ENCODE measurements at places on chromosomes 12 and 14.

- DNase-seq = peak; percentile 25
Measured at GRCh38 chr12:108468196-108468968, 46.7 kb upstream of the FICD start.

DNA sequence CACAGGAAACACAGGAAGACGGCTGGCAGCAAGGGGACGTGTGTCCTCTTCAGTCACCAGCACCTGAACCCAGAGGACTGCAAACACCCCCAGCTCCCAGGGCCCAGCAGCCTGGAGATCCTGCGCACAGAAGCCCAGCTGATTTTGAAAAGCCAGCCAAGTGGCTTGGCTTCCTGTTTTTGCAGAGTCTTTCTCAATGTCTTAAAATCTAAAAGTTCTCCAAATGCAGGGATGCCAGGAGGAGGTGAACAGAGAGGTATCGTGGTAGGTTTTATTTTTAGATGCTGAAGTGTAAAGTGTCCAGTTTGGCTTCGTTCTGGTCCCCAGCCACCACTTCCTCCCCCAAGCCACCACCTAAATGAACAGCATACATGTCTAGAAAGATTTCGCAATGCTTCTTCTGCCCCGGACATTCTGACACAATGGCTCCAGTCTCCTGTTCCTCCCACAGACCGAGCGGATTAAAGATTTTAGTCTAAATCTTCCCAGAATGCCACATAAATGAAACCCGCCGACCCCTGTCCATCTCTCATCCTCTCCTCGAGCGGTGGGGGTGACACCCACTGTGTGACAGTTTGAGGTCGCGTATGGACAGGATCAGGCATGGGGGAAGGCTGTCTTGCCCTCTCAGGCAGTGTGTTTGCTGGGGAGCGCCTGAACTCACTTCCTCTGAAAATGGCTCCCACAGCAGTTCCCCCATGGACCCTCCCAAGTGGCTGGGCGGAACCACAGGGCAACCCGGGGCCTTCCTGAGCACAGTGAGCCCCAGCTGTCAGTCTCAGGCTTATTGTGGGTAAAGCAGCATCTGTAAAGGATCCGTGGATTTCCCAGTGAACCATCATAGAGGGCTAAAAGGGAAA, 41.6 kb downstream of the ITPK1 start:
- no peak for DNase-seq

DNA sequence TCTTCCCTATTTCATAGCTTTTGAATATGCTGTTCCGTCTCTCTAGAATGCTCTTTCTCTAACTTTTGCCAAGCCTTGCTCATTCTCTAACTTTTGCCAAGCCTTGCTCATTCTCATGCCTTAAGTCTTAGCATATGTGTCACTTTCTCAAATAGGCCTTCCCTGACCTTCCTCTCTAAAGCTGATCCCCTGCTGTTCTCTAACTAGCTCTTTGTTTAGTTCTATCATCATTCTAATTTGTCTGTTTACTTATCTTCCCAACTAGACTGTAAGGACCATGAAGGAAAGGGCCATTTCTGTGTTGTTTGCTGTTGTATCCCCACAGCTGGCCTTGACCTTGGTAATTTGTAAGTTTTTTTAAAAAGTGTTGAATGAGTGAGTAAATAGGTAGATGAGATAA, 71.1 kb downstream of the ZNF641 start:
- no peak for DNase-seq

DNA sequence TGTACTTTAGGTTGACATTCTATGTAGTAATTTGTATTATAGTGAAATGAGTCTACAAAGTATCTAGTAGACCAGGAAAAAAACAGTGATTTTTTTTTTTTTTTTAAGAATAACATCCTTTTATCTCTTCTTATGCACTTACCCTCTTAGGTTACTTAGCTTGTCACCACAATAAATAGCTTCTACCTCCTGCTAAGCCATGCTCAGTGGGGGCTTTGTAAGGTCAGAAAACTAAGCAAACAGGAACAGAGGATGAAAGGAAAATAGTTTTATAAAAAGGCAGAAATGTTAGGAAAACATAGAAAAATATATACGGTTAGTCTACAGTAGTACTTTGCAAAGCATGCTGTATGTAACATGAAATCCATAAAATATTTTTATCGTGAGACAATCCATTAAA, 385.3 kb upstream of the ATXN7L3B start:
- DNase-seq = no peak

DNA sequence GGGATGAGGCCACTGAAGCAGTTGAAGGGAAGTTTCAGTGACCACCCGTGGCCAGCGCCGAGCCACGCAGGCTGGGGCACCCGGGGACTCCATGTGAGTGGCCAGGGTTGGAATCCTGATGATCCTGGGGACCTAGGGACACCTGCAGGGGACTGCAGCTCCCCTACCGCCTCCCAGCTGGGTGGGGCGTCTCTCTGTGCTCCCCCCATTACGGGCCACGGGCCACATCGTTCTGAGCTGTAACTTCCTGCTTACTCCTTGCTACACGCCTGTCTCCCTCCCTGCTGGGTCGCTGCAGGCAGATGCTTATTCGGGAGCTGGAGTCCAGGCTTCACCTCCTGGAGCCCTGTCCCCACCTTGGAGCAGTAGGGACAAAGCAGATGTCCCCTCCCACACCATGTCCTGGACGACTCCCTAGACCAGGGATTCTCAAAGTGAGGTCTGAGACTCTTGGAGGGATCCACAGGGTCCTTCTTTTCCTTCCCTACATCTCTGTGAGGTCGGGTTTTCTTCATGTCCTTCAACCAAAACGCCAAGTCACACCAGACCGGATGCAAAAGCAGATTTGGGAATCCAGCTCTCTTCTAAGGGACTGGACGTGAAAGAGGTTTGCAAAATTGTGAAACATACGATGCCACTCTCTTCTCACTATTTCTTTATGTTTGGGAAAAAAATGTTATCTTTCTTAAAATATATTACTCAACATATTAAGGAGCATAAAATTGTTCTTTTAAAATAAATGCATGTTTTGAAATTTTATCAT, 85.9 kb upstream of the NCOR2 start:
- no peak for DNase-seq

DNA sequence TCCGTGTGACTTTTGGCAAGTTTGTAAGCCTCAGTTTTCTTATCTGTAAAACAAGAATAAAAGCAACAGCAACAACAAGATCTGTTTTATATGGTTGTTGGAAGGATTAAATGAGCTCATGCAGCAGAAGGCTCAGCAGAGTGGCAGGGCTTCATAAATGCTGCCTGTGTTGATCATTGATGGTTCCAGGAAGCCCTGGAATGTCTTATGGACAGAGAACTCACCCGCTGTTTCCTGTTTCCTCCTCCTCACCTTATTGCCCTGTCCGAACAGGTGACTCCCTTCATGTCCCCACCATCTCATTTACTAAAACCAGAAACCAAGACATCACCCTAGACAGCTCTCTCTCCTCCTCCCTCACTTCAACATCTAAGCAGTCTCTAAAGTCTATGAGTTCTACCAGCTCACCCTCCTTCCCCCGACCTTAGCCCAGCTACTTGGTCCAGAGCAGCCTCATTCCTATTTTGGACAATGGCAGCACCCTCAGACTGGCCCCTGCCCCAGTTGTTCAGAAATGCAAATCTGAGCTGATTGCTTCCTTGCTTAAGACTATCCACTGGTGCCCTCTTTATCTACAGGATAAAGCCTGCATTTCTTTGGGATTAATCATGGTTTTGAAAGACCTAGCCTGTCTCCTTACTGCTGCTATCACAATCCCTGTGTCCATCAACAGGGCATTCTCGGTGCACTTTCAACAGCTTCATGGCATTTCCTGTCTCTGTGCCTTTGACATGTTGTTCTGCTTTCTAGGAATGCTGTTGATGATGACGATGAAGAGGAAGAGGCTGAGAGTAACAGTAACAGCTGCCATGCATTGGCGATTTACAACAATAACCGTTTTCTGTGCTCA, 21.4 kb upstream of the GSG1 start:
- DNase-seq = no peak

DNA sequence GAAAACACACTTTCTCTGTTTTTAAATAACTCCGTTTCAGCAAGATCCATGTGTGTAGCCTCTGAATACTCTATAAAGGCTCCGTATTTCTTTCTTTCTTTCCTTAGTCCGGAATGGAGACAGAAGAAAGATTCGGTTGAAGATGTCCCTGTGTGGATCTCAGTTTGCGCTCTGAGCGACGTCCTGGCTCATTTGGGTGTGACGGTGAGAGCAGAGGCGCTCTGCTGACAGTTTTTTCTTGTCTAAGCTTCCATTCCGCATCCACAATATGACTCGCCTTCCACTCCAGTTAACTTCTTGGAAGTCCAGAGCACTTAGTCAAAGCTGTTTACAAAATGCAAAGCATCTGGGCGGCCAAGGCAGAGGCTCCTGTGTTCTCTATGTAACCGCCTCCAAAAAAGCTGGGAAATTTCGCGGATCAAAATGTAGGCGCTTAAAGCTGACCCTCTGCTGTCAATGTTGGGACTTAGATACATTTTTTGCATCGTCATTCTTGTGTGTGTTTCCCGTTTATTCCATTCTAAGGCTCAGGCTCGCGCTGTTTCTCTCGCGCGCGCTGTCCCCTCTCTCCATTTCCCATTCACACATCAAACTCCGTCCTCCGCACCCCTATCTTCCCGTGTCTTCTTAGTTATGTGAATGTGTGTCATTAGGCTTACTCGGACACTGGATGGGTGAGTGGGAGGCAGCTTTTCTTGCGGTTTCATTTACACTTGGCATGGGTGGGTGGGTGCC, 880 bp upstream of the FLRT2 start:
- no peak for DNase-seq

Measured in CD4-positive, alpha-beta T cell treated with Interleukin-21 for 1 hour (primary cell).